ENCODE measurements at places on chromosomes 13 and 19. TPM values are rescaled to one million over a fixed set of nuclear protein-coding genes. Genes with fewer than 3 reads are reported as not detected.
A peak's percentile ranks its signal among the peaks of the same experiment; 100 is the strongest.

DNA sequence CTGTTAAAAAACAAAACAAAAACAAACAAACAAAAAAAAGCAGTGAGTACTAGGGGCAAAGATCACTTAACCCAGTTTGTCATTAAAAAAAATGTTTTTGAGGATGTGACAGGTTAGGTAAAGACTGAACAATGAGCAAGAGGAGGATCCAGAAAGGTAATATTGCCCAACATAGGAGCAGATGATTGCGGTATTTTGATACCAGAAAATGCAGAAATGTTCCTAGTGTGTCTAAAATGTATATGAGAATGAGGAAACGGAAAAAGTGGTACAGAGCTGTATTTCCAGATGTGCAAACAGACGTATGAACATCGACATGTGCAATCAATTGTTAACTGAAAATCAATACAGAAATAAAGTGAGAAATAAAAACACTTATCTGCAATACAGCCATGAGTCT is 4.9 kb upstream of the LILRA4 start:
- no peak for DNase-seq

DNA sequence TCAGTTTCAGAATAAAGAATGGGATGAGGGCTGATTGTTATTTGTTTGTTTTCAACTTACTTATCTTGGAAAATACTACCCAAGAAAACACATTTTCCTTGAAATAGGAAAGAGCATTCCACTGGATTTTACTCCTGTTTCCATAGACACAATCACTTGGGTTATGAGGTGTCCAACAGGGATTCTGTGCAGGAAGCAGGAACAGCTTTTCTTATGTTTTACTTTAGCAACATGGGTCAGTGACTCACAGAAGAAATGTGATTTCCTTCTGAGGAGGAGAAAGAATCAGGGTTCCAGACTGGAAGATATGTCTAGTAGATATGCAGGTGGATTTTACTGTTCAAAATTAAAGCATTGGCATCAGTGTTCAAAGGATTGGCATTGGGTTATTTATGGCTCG is 180.8 kb upstream of the GPC6 start:
- no peak for DNase-seq

DNA sequence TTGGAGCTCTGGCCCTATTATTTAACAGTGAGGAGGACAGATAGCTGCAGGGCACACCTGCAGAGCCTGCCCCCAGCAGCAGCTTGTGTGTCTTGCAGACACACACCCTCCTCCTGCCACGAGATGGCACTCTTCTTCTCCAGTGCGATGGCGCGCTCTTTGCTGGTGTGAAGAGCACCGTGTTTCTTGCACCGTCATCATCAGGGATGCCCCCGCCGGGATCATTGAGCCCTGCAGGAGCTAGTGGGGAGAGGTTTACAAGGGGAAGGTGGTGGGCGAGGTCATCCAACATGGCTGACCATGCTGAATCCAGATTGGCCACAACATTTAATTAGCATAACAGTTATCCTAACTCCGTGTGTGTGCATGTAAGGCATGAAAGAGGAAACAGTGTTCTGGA is 105.6 kb downstream of the RAB20 start:
- peak; percentile 65 for DNase-seq

DNA sequence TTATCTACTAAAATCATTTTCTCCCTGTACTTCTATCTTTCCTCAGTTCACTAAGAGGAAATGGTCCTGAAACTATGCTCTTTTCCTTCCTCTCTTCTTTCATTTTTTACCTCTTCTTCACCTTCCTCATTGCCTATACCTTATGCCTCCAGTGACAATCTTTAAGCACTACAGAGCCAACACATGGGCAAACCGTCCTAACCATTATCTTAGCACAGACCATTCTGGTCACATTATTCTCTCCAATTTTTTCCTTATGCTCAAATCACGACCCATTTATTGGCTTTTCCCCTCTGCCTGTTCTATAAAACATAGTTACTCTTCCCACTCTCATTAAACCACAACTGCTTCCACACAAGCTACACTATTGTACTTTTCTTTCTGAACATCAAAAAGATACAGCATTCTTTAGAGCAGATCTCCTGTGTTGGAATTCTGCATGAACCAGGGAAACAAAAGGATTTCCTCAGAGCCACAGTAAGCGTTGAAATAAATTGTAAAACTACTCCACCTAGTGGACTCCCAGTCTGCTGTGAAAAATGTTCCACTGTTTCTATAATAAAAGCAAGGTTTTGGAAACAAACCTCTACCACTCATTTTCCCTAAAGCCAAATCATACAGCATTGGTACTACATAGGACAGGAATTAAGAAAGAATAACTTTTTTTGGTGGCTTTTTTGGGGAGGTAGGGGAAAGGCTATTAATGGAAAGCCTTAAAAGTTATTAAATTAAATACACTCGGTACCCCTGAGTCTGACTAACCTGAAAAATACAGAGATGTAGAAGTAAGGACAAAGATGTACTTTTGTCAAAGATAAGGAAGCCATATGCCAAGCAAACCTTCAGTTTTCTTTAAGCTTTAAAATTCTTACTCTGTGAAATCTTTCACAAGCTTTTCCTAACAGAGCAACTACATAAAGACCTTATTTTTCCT is 19.5 kb downstream of the NUFIP1 start:
- DNase-seq, result no peak

GRCh38 chr19:8310342-8311055 is 2.3 kb upstream of the CD320 start:
- peak; percentile 0 for DNase-seq

DNA sequence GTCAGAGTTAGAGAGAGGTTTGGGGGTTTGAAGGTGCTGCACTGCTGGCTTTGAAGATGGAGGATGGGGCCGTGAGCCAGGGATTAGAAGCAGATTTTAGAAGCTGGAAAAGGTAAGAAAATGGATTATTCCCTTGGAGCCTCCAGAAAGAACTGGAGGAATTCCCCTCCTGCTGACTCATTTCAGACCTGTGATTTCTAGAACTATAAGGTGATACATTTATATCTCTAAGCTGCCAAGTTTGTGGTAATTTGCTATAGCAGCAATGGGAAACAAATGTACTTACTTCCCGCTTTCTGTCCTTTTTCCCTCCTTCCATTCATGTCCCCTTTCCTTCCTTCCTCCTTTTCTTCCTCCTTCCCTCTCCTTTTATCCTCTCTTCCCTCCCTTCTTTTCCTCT is 78.5 kb upstream of the PCDH8 start:
- DNase-seq, result no peak

DNA sequence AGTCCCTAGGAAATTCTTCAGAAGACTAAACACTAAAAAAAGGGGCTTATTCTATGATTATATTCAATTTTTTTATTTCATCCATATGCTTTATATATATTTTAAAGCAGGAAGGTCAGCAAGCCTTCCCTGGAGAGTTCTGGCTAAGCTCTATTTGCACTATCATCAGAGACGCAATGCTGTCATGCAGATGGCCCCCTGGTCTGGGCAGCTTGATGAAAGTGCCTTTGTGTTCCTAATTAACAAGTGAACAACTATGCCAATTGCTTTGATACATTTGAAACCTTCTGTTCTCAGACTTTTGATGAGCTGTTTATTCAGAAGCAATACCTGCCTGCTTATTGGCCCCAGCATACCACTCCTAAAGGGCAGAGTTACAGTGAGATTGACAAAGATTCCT is 1344.6 kb downstream of the OLFM4 start:
- DNase-seq, result no peak

Gene TLE6
- 6.0 TPM for total RNA-seq

Gene CEACAM7
- not detected for total RNA-seq

Gene LACC1
- total RNA-seq, result 3.3 TPM

Gene F10
- not detected for total RNA-seq

All from activated T-cell treated with anti-CD3 and anti-CD28 coated beads, Interleukin-2, amount 50 U/mL, for 72 hours (primary cell).